ENCODE measurements at places on chromosomes 7 and 10.

DNA sequence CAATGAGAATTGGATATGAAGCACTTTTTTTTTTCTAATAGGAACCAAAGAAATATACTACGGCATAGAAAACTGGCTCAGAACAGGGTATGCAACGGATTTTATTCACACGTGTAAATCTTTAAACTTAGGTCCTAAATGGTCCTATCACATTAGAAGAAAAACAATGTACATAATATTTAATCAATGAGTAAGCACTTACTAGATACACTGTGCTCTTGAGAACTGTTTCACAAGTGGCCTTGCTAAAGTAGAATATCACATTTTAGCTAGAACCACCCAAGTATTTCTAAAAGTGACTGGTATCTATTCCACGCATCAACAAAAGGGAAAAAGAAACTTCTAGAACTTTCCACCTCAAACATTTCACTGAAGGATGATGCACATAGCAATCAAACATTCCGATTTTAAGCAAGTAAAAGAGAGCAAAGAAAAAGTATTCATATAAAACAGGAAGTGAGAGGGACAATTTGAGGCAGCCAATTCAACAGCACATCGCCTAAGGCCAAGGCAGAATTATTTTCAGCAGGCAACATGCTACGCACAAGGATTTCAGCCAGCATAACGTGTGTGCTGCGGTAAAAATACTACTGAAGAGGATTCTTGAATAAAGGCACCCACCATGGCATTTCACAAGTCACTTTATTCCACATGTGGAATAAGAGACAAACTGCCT is 55.8 kb downstream of the PARD3 start:
- no peak for DNase-seq

DNA sequence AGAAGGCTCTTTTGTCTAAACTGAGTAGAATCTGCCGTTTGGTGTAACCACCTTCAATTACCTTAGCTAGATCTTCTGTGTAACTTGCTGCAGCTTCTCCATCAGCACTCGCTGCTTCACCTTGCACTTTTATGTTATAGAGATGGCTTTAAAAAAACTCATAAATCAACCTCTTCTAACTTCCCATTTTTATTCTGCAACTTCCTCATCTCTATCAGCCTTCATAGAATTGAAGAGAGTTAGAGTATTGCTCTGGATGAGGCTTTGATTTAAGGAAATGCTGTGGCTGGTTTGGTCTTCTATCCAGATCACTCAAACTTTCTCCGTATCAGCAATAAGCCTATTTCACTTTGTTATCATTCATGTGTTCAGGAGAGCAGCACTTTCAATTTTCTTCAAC is 1131.9 kb upstream of the CELF2 start:
- DNase-seq: peak; percentile 43

GRCh38 chr7:157339777-157340677 is 3.2 kb downstream of the DNAJB6 start:
- DNase-seq: peak; percentile 86

DNA sequence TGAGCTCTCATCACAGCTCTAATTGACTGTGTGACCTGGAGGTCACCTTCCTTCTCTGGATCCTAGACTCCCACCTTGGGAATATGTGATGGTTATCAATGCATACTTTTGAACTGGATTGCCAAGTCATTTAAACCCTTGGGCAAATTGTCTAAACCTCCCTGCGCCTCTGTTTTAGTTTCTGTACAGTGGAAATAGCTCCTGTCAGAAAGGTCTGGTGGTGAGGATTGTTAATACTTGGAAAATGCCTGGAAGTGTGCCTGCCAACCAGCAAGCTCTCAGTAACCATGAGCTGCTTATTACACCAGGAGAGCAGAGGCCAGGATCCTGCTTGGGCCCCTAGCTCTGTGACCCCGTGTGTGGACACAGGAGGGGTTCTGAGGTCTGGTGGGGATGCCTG is 108.7 kb upstream of the PPIF start:
- no peak for DNase-seq

- DNase-seq: no peak
Observed at GRCh38 chr7:129569811-129570215, 41.7 kb upstream of the NRF1 start.

DNA sequence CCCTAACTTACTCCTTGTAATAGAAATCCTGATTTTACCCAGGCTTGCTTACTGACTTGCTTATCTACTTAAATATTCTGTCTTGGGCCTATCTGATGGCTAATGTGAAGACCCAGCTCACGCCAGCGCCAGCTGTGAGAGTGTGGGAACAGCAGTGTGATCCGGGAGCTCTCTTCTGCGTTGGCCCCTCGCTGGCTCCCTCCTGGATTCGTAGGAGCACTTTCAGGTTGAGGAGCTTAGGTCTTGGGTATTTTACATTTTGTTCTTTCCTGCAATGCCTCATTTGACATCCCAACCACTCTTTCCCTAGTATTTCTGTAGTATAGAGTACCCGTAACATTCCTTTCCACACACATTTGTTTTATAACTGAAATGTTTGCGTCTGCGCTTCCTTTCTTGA is 51.7 kb downstream of the CREM start:
- no peak for DNase-seq

DNA sequence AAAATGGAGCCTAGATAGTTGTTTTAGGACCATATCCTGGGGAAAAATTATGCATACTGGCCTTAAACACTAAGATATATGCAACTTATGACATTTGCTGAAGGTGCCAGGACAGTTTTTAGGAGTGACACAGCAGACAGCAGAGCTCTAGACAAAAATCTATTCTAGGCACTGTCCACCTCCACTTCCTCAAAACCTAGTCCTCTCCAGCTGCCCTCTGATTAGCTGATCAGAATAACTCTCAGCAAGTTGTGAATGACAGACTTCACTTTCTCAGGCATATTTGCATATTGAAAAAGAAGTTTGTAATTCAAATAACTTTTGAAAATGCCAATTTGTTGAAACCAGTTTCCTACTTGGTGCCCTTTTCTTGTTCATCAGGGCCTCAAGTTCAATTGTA is 152.3 kb upstream of the STEAP4 start:
- DNase-seq: no peak

DNA sequence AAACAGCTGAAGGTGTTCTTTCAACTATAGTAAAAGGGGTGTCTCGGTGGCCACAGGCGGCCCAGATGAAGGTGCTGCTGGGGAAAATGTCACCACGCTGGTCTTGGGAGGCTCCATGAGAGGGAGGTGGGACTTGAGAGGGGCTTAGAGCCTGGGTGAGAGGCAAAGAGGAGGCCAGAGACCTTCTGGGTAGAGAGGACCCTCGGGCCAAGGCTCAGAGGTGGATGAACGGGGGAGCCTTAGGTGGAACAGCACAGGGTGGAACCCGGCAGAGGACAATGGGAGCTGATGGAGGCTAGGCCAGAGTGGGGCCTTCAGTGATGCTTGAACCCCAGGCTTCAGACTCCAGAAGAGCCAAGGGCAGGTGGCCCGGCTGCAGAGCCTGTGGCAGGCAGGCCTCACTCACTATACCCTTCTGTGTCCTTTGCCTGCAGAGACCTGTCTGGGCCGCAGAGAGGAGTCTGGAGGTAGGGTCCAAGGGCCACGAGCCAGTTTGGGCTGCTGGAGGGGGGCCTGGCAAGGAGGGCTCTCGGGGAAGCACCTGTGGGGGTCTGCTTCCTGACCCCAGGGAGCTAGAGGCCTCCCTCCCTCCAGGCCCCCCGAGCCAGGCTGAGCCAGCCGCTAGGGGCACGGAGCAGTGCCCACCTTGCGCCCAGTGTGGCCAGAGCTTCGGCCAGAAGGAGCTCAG is 32.1 kb downstream of the ZNF783 start:
- DNase-seq: no peak

DNA sequence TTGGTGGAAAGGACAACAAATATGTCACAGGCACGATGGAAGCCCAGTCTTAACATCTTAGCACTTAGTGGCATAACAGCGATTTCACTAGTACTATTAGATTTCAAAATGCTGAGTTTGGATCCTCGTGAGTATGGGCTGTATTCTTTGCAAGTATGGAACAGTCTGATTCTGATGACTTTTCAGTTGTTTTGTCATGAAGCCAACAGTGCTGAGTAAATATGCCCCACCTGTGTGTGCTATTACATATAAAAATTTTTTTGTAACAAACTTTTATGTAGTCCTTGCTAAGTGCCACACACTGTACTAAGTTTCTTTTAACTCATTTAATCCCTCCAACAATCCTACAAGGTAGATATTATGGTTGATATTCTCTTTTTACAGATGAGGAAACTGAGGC is 30.8 kb downstream of the MTURN start:
- DNase-seq: no peak

DNA sequence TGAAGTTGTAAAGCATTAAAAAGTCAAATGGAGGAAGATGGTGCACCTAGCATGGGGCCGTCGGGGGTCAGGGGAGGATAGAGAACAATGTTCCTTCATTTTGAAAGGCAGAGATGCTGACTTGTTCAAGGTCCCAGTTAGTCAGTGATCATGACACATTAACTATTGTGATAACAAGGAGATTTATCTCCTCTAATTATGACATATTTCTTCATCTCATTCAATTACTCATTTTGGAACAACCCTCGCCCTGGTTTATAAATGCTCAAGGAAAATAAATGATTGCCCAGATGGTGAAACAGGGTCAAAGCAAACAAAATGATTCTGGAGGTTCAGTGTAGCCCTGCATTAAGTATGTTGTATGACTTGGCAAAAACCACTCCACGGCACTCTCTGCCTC is 106.2 kb downstream of the ITIH5 start:
- DNase-seq: no peak

GRCh38 chr10:20065814-20066213 is 249.6 kb downstream of the PLXDC2 start:
- DNase-seq: no peak

- DNase-seq: no peak
Observed at GRCh38 chr7:121449735-121450240, 53.7 kb upstream of the FAM3C start.

- DNase-seq: no peak
Observed at GRCh38 chr7:31004393-31004792, 40.6 kb downstream of the GHRHR start.

DNA sequence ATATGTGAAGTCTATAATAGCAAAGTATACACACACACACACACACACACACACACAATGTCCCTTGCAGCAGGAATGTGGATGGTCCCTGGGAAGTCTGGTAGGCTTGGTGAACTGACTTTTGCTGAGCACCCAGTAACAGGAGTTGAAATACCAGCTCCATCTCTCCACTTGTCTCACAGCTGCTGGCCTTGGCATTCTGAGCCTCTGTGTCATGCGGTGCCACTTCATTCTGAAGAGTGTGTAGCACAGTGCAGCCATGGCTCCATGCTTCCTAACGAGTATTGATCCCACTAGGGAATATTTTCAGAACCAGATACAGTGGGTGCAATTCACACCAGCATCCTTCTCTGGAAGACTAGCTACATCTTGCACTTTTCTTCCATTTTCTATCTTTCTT is 192.4 kb downstream of the ADARB2 start:
- DNase-seq: no peak

- DNase-seq: no peak
Observed at GRCh38 chr7:35828817-35829216, 28.0 kb downstream of the SEPTIN7 start.

- DNase-seq: no peak
Observed at GRCh38 chr7:25853314-25853713, 298.7 kb upstream of the NFE2L3 start.

- no peak for DNase-seq
Observed at GRCh38 chr10:57094965-57095364, 733.9 kb upstream of the ZWINT start.

DNA sequence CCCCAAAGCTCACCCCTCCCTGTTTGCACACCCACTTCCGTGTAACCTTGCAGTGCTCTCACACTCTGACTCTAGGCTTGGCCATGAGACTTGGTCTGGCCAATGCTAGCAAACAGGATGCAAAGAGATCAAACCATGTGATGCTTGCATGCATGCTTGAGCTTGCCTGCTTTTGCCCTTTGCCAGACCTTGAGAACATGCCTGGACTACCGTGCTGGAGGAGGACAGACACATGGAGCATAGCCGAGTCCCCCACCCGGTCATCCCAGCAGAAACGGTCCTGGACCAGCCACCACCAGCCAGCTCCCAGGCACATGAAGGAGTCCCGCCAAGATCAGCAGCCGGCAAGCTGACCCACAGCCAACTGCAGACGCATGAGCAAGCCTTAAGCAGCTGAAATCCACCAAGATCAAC is 23.4 kb downstream of the PYROXD2 start:
- no peak for DNase-seq

- peak; percentile 71 for DNase-seq
Observed at GRCh38 chr7:101094791-101095375, 9.6 kb downstream of the TRIM56 start.

DNA sequence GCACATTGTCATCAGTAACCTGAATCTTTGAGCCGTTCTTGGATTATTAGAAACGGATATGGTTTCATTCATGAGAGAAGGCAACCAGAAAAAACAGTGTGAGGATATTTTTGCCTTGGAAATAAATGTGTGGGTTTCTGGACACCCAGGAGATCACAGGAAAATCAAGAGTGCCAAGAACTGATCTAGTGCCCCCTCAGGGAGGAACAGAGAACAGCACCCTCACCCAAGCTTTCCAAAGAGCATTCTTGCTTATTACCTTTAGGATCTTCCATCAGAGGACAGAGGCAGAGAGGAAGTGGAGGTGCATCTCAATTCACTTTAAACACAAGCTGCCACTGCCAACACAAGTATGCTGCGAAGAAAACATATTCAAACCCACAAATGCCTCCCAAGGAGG is 851.5 kb upstream of the COBL start:
- peak; percentile 4 for DNase-seq

DNA sequence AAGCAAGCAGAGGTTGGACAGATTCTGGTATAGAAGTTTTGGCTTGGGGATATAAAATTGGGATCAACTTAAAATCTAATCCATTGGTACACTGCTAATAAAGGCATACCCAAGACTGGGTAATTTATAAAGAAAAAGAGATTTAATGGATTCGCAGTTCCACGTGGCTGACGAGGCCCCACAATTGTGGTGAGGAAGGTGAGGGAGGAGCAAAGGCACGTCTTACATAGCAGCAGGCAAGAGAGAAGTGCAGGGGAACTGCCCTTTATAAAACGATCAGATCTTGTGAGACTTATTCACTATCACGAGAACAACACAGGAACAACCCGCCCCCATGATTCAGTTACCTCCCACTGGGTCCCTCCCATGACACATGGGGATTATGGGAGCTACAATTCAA is 9.7 kb downstream of the ACADSB start:
- no peak for DNase-seq

GRCh38 chr10:115909962-115910731 is 362.9 kb downstream of the GFRA1 start:
- no peak for DNase-seq

DNA sequence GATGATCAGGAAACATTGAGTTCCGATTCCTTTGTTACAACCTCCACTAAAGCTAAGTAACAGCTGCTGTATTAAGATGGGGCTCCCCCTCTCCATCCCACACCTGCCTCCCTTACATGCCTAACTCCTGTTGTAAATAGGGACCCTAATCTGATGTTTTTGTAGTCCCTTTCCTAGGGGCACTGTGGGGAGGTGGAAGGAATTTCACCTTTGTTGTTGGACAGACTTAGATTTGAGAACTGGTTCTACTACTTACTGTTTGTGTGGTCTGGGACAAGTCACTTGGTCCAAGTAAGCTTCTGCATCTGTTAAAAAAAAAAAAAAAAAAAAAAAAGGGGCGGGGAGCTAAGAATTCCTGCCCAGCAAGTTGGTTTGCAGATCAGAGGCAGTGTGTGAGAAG is 42.6 kb downstream of the KIAA1217 start:
- no peak for DNase-seq
